ENCODE measurements at places on chromosomes 12 and 14. TPM values are rescaled to one million over a fixed set of nuclear protein-coding genes. Genes with fewer than 3 reads are reported as not detected.

DNA sequence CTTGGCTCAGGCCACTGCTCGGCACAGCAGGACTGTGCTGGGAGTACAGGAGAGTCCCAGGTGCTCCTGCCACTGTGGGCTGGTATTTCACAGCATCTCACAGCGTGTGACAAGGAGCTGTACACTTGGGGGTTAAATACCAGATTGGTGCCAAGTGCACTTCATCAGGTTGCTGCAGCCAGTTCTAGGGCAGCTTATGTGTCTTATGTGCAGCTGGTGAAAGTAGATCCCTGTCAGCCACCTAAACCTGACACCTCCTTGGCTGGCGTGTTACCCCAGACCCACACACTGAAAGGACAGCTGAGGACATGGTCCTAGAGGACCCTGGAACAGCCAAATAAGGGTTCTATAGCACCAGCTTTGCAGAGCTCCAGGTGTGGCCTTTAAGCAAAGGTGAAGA is 18.9 kb downstream of the PLEKHH1 start:
- DNase-seq, result no peak

DNA sequence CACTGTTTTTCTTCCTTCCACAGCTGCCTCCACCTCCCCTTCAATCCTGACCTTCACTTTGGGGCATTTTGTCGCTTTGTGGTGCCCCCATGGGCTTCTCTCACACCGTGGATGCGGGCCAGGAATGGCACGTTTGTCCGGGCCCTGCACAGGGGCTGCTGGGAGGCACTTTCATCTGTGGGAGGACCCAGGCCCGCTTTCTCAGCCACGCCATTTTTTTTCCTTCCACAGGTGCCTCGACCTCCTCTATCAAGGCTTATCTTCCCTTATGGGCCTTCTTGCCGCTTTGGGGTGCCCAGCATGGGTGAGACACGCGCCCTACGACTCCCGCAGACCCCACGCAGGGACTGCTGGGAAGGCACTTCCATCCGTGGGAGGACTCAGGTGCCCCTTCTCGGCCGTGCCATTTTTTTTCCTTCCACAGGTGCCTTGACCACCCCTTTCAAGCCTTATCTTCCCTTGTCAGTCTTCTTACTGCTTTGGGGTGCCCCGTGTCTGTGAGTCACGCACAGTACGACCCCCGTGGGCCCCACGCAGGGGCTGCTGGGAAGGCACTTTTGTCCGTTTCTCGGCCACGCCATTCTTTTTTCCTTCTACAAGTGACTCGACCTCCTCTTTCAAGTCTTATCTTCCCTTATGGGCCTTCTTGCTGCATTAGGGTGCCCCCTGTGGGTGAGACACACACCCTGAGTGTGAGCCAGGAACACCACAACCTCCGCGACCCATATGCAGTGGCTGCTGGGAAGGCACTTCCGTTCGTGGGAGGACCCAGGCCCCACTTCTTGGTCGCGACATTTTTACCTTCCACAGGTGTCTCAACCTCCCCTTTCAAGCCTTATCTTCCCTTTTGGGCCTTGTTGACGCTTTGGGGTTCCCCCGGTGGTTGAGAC is 270.7 kb downstream of the ALG10 start:
- DNase-seq, result peak; percentile 11

DNA sequence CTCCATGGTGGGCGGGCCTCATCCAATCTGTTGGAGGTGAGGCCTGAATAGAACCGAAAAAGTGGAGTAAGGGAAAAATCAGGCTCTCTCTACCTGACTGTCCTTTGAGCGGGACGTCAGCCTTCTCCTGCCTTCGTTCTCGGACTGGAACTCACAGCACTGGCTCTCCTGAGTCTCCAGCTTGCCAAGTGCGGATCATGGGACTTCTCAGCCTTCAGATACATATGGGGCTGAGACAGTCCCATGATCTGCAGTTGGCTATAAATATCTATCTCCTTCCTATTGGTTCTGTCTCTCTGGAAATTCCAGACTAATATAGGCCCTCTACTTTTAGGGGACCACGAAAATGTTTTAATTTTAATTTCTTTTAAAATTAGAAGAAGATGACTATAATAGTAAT is 29.7 kb upstream of the PLEK2 start:
- DNase-seq, result no peak

Gene KMT2D
- total RNA-seq, result 62.3 TPM

DNA sequence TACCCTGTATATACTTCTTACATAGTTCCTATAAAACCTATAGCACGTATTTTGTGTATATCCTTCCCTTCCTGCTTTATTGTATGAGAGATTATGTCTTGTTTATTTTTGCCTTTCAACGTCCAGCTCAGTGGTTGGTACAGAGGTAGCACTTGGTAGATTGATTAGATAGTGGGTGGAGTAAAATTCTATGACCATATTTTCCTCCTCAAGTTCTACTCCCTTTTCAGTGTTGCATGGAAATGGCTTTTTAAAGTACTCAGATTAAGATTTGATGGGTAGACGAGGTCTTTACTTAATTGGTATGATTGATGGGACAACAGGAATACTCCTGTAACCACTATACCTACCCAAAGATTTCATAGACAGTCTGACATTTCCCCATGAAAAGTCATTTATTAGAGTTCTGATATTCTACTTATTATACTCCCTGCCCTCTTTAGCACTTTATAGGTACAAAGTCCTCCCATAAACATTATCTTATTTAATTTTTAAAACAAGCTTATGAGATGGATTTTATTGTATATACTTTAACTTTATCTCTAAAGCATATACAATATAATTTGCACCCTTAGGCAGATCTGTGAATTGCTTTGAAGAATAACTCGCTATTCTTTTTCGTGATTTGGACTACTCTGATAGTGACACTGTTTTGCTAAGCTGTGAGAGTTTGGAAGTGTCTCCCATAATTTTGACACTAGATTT is 348.0 kb downstream of the RAD51B start:
- no peak for DNase-seq

- no peak for DNase-seq
Observed at GRCh38 chr12:104411826-104412641, 44.7 kb upstream of the CHST11 start.
